Liver (tissue), 10 donors: ENCODE measurements at places on chromosomes 1 and 21. TPM values are rescaled to one million over a fixed set of nuclear protein-coding genes. Genes with fewer than 3 reads are reported as not detected.

DNA sequence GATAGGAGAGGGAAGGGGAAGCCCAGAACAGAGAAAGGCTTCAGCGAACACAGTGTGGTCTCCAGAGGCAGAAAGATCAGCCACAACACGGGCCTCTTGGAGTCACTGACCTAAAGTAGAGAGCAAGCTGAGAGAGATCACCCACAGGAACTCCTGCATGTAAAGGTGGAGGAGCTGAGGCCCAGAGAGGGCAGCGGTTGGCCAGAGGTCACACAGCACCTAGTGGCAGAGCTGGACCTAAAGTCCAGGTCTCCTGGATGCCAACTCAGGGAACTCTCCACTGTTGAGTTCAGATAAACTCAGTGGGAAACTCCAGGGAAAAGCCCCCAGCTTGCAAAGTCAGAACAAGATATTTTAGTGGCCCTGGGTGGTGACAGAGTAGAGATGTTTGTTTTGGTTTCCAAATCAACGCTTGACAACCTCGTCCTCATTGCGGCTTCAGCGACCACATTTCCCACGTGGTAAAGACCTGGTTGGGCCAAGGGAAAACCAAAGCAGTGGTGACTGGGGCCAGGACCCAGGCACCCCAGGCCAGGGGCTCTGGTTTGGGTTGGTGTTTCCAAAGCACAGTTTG, 4.6 kb downstream of the IFFO2 start:
- no peak for DNase-seq

GRCh38 chr1:103177108-103177775, 68.9 kb upstream of the COL11A1 start:
- no peak for DNase-seq

- no peak for DNase-seq
Observed at GRCh38 chr1:61151565-61151964, 69.2 kb downstream of the NFIA start.

- DNase-seq = no peak
Observed at GRCh38 chr21:38037416-38037815, 121.2 kb upstream of the KCNJ6 start.

DNA sequence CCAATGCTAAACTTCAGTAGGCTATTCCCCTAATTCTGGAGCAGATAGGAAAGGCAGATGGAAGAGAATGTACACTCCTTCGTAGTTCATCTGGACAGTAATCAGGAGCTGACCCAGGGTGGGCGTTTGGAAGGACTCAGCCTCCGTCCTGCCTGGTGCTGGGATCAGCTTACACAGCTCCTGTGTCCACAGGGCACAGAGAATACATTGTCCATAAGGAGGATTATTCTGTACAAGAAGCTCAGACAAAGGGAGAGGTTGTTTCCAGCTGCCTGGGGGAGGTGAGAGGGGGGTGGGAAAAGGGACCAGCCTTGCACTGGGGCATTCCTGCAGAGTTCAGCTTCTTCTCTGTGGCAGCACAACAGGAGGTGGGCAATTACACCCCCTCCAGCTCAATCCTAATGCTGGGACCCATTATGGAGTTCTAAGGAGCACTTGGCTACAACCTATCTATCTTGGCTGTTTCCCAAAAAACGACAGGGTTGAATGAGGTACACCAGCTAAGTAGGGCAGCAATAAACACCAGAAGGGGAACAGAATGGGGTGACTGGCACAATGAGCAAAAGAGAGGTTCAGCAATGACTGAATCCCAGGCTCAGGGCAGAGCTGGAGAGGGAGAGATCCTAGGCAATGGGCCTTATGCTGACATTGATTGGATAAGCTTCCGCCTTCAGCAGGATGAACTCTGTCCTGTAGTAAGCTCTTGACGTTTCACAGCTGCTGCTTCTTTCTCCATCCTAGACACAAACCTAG, 7.4 kb downstream of the MED8 start:
- no peak for DNase-seq

DNA sequence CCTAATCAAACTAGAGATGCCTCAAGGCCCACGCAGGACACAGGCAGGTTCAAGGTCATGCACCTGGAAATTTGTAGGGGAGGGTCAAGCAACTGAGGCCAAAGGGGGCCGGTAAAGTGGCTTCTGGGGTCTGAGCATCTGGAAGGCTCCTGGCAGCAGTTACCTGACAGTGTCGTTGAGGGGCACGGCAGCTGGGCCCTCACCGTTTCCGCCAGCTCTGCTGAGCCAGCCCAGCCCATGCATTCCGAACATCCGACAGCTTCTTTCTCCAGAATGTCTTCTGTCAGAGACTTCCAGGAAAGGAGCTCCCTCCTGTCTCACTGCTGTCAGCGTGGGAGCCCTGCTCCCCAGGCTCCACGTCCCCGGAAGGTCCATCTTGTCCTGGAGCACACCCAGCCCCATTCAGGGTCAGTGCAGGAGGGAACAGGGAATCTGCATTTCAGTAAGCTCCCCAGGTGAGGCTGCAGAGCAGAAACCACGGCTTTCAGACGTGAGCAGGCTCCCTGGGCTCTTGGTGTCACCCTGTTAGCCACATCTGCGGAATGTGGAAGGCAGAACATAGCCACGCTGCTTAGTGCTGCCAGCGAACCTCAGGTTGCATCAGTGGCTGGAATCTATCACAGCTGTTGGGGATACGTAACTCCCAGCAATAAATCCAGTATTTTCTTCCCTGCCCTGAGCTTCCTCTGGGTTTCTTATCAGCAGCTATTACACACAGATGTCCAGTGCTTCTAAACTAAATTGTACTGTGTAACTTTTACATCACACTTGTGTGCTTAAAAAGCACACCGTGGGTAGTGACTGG, 36.3 kb upstream of the FAM3B start:
- DNase-seq = no peak

DNA sequence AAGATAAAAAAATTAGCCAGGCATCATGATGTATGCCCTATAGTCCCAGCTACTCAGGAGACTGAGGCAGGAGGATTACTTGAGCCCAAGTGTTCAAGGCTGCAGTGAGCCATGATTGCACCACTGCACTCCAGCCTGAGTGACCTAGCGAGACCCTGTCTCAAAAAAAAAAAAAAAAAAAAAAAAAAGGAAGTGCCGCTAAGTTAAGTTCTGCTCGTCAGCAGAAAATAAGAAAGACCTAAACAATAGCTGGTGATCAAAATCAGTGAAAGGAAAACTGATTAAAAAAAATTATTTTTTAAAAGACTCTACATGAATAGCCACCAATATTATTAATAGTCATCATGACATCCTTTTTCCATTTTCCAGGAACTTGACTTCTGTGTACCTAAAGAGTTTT, 44.2 kb upstream of the MTR start:
- no peak for DNase-seq

DNA sequence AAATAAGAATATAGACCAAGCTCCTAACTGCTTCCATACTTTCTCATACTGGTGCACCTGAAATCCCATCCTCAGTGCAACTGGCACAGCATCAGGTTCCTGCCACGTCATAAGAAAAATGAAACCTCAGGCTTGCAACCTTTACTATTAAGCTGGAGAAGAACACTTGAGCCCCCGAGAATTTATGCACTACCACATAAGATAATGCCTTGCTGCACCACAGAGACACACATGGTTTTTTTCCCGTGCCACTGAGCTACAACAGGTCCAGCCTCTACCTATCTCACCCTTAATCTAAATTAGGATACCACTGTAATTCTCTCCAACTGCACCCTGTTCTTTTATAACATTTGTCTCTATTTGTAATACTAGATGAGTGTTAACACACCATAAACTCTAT, 174.5 kb downstream of the DENND1B start:
- no peak for DNase-seq

GRCh38 chr1:44819196-44819607, 10.9 kb downstream of the BTBD19 start:
- DNase-seq = no peak

- DNase-seq = no peak
Observed at GRCh38 chr1:81702903-81703302, 97.8 kb upstream of the ADGRL2 start.

The MAP1LC3C gene
- not detected for total RNA-seq
